A549 treated with CpdA at 1 μM for 4 hours (cell line): ENCODE measurements at places on chromosomes 2 and 18. TPM values are rescaled to one million over a fixed set of nuclear protein-coding genes. Genes with fewer than 3 reads are reported as not detected.

Gene HSPE1
- total RNA-seq = 479 to 966 TPM (median 549 TPM) in 5 replicates

Gene LONRF2
- 3.0 to 4.1 TPM (median 3.8 TPM) in 5 replicates for total RNA-seq

Gene MSH2
- 40.7 to 60.4 TPM (median 43.8 TPM) in 5 replicates for total RNA-seq

Gene RBM43
- total RNA-seq = 2.8 to 5.0 TPM (median 3.4 TPM) in 5 replicates

Gene MAL
- total RNA-seq = 0.10 to 0.14 TPM in 2 of 5 replicates, not detected in the others

Gene SLC4A5
- 0.14 to 0.40 TPM (median 0.21 TPM) in 5 replicates for total RNA-seq

Gene ZNF521
- not detected in 5 replicates for total RNA-seq

Gene SLC9A4
- total RNA-seq = not detected in 5 replicates

Gene SNORC
- 4.5 to 13.2 TPM (median 10.4 TPM) in 5 replicates for total RNA-seq

Gene COLEC11
- 0.22 to 0.84 TPM (median 0.56 TPM) in 5 replicates for total RNA-seq

Gene STON1
- 0.23 to 0.46 TPM (median 0.35 TPM) in 4 of 5 replicates, not detected in the other for total RNA-seq

Gene UGT1A5
- total RNA-seq = not detected in 5 replicates

Gene AQP12A
- total RNA-seq = not detected in 5 replicates

Gene GPR55
- 0.01 TPM in 1 of 5 replicates, not detected in the others for total RNA-seq

Gene FEV
- total RNA-seq = 0.08 TPM in 1 of 5 replicates, not detected in the others

Gene MARCHF7
- total RNA-seq = 52.7 to 75.4 TPM (median 56.7 TPM) in 5 replicates

Gene COL5A2
- 49.4 to 93.9 TPM (median 80.3 TPM) in 5 replicates for total RNA-seq

Gene ONECUT2
- total RNA-seq = 0.35 to 0.67 TPM (median 0.41 TPM) in 5 replicates

Gene RFX8
- not detected in 5 replicates for total RNA-seq

Gene CD226
- 0.06 to 0.16 TPM (median 0.09 TPM) in 4 of 5 replicates, not detected in the other for total RNA-seq

Gene YES1
- total RNA-seq = 19.3 to 31.0 TPM (median 21.9 TPM) in 5 replicates

Gene LYPD6
- 0.05 to 0.16 TPM (median 0.07 TPM) in 3 of 5 replicates, not detected in the others for total RNA-seq

Gene CFC1
- total RNA-seq = not detected in 5 replicates

Gene RAPH1
- total RNA-seq = 4.4 to 6.7 TPM (median 5.4 TPM) in 5 replicates

Gene CPS1
- total RNA-seq = 6.1 to 8.8 TPM (median 7.4 TPM) in 5 replicates

Gene ALKAL2
- not detected in 5 replicates for total RNA-seq

Gene MDH1
- total RNA-seq = 233 to 257 TPM (median 253 TPM) in 5 replicates

Gene SLC38A11
- total RNA-seq = not detected in 5 replicates

Gene STAMBP
- total RNA-seq = 46.4 to 52.3 TPM (median 48.8 TPM) in 5 replicates

Gene SERPINB4
- total RNA-seq = 0.16 to 0.26 TPM (median 0.20 TPM) in 5 replicates

Gene FBLN7
- 0.42 to 0.51 TPM (median 0.45 TPM) in 5 replicates for total RNA-seq

Gene TUBA4B
- 0.23 to 0.57 TPM (median 0.27 TPM) in 5 replicates for total RNA-seq

Gene CHRND
- not detected in 5 replicates for total RNA-seq

Gene TXNDC2
- total RNA-seq = 0.10 to 0.35 TPM (median 0.21 TPM) in 5 replicates

Gene CHRNG
- total RNA-seq = not detected in 5 replicates

Gene CRYGD
- not detected in 5 replicates for total RNA-seq

Gene BMP10
- not detected in 5 replicates for total RNA-seq

Gene AFF3
- total RNA-seq = 0.01 to 0.11 TPM (median 0.02 TPM) in 3 of 5 replicates, not detected in the others

Gene GAD1
- total RNA-seq = 0.20 to 0.98 TPM (median 0.66 TPM) in 5 replicates

Gene ANKRD29
- 11.8 to 15.5 TPM (median 13.5 TPM) in 5 replicates for total RNA-seq

Gene MEP1B
- 0.07 to 0.27 TPM in 2 of 5 replicates, not detected in the others for total RNA-seq

Gene PCARE
- not detected in 5 replicates for total RNA-seq

Gene LTBP1
- 15.2 to 27.5 TPM (median 23.9 TPM) in 5 replicates for total RNA-seq

Gene UGT1A10
- total RNA-seq = 0.02 to 0.26 TPM (median 0.21 TPM) in 3 of 5 replicates, not detected in the others

Gene IL36B
- total RNA-seq = 0.11 to 0.13 TPM in 2 of 5 replicates, not detected in the others

Gene CKAP2L
- total RNA-seq = 11.5 to 19.6 TPM (median 13.8 TPM) in 5 replicates

Gene TAF1B
- total RNA-seq = 23.5 to 46.1 TPM (median 24.8 TPM) in 5 replicates

Gene NEU4
- 0.14 to 0.45 TPM (median 0.31 TPM) in 5 replicates for total RNA-seq

Gene SERPINB3
- total RNA-seq = 0.09 to 0.26 TPM (median 0.17 TPM) in 4 of 5 replicates, not detected in the other

Gene KCNF1
- 20.5 to 42.7 TPM (median 34.4 TPM) in 5 replicates for total RNA-seq

Gene FOXI3
- total RNA-seq = not detected in 5 replicates

Gene KIF1A
- 0.65 to 1.3 TPM (median 0.76 TPM) in 5 replicates for total RNA-seq

Gene CPLX4
- not detected in 5 replicates for total RNA-seq

Gene DHX57
- total RNA-seq = 19.4 to 23.9 TPM (median 20.7 TPM) in 5 replicates

Gene SERPINB13
- total RNA-seq = not detected in 5 replicates

Gene NTSR2
- 0.05 TPM in 1 of 5 replicates, not detected in the others for total RNA-seq

Gene PLCD4
- 0.29 to 0.60 TPM (median 0.35 TPM) in 5 replicates for total RNA-seq
